Fibroblast of lung (primary cell): ENCODE measurements at places on chromosomes 4 and X.

GRCh38 chr4:156676116-156676851 lies 295.3 kb downstream of the PDGFC start:
- peak; percentile 49 for DNase-seq
- H3K4me1 ChIP-seq: no peaks in the 10 kb centered on the region
- no peak overlapping the region for H3K27ac ChIP-seq
- no peaks in the 10 kb centered on the region for H3K27me3 ChIP-seq

DNA sequence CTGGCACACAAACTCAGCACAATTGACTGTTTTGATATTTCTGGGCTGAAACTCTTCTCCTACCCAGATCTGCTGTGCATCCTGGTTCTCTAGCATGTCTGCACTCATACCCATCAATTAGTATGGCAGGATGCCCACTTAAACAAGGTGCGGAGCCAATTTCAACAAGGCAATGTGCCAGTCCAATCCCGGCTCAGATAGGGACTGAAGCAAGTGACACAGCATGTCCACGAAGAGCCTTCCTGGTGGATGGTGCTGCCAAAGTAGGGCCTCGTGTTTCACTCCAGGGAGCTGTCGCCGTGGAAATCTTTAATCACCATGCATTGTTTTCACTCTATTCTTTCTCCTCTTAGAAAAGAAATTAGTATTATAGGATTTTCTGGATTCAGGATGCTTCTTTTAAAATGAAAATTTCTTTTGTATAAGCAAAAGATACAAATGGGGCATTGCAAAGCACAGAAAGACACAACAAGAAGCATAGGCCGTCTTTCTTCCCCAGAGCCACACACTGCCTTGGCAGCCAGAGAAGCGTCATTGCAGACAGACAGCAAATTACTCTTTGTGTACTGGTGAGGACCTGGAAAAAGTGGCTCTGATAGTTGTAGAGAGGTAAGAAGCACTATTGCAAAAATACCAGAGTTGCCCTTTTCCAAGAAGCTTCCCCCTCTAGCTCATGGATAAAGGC lies 40.6 kb upstream of the LSM6 start:
- H3K27me3 ChIP-seq: no peaks in the 10 kb centered on the region
- DNase-seq: peak; percentile 45
- no peaks in the 10 kb centered on the region for H3K4me1 ChIP-seq
- H3K27ac ChIP-seq: no peak overlapping the region

DNA sequence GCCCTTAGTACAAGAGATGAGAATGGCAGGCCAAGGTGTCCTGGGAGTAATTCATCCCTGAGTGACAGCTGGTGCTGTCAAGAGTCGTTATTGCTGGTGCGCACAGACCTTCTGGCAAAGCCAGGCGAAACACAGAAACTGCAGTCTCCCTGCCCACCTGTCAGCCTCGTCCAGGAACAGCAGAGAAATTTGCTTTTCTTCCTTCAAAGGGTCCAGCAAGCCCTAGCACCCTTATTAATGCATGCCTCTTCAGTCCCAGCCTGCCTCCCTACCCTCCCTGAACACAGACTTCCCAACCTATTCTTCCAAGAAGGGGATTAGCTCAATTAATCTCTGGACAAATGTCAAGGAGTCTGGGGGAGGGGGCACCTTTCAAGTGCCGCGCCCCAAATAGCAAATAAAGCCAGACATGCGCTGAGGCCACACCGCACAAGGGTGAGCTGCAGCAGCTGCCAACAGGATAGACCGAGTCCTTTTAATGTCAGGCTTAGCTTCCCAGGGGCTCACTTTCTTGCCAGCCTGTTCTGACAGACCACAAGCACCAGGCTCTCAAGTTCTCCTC lies 250.7 kb upstream of the RASGEF1B start:
- no peak overlapping the region for H3K4me3 ChIP-seq
- DNase-seq: no peak
- H3K4me1 ChIP-seq: no peaks in the 10 kb centered on the region
- H3K27me3 ChIP-seq: no peaks in the 10 kb centered on the region

DNA sequence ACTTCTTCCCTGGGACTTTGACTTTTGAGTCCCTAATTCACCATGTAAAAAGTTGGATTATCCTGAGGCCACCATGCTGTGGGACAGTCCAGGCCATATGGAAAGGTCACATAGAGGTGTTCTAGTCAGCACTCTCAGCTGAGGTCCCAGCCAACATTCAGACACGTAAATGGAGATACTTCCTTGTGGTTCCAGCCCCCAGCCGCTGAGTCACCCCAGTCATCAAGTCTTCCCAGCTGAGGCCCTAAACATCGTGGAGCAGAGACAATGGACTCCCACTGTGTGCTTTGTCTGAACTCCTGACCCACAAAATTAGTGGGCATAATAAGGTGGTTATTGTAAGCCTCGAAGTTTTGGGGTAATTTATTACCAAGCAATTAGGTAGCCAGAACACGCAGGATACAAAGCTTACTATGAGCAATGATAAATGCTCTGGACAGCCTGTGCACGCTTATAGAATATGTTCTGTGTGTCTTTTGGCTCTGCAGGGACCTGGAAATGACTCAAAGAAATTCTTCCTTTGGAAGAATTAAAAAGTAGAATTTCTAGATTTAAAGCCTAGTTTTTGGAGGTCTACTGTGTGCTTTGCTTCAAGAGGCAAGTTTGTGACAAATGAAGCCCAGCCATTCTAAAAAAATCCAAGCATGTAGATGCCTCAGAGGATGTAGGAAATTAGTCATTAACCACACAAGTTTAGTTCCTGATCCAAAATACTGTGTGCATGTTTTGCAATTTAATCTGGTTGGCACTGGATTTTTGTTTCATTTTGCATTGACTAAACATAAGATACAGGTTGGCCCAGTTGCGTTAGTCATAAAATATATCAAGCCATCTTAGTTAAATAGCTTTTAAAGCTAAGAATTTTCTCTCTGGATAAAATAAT lies 33.2 kb upstream of the SLC9A7 start:
- H3K4me1 ChIP-seq: peaks cover 5% of the 10 kb centered on the region
- DNase-seq: peak; percentile 91
- H3K27ac ChIP-seq: peak overlapping the region; percentile 89
- H3K4me3 ChIP-seq: no peak overlapping the region
- no peaks in the 10 kb centered on the region for H3K27me3 ChIP-seq

GRCh38 chr4:26337612-26338011 lies 16.8 kb downstream of the RBPJ start:
- no peak for DNase-seq
- no peaks in the 10 kb centered on the region for H3K27me3 ChIP-seq
- no peak overlapping the region for H3K4me3 ChIP-seq
- H3K4me1 ChIP-seq: peaks cover 10% of the 10 kb centered on the region

DNA sequence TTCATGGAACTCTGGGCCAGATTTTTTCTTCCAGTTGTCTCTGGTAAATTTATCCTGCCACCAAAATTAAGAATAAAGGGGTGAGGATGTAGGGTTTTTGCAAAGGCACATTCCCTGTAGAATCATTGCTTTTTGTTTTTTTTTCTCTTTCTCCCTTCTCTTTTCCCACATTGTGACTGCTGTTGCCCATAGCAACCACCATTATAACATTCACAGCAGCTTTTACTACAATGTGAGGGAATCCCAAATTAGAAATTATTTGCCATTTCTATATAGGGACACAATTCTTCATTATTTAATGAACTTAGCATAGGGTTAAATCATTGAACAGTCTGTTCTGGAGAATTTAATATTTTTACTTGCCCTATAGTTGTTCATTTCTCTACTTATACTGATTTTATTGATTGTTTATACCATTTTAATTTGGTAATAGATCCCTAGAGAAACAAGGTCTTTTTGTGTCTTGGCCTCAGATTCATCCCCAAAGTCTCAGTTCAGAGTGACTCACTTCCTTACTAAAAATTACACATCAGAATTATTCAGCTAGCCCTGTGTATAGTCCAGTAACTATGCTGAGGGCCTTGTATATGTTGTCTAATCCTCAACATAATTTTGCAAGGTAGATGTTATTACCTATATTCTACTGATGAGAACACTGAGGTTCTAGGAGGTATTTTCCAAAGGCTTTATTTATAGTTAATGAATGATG lies 80.8 kb upstream of the ANK2 start:
- peak; percentile 27 for DNase-seq
- no peak overlapping the region for H3K27ac ChIP-seq
- no peaks in the 10 kb centered on the region for H3K4me1 ChIP-seq
- H3K4me3 ChIP-seq: no peak overlapping the region

DNA sequence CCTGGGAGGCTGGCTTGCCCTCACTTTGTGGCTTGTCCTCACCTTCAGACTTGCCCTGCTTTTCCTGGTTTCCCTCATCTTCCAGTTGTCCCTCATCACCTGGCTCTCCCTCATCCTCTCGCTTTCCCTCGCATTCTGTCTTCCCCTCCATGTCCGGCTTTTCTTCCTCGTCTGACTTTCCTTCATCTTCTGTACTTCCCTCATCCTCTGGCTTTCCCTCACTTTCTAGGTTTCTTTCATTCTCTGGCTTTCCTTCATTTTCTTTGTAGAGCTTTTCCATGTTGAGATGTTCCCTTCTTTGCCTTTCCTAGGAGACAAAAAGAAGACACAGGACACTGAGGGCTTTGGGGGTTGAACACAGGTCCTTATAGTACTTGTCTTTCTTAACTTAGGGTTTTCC lies 2.3 kb downstream of the TCEAL5 start:
- H3K27me3 ChIP-seq: peaks cover 20% of the 10 kb centered on the region
- no peak overlapping the region for H3K4me3 ChIP-seq
- no peaks in the 10 kb centered on the region for H3K36me3 ChIP-seq

DNA sequence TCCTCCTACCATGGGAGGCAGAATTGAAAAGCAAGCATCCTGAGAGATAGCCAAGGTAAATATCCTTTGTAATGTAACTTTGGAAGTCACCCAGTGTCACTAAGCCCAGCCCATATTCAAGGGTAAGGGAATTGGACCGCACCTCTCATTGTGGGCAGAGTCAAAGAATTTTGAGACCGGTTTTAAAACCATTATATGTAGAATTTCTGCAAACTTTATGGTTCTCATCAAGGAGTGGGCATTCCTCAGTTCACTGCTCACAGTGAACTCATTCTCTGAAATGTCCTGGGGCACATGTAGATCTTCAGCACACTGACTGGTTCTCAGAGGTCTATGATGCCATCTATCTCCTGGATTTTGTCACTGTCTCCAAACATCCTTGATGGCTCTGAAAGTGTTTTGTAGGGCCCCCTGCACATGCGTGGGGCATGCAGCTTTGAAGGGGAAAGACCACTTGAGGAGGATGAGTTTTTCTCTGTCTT lies 35.3 kb upstream of the CHRNA9 start:
- H3K27ac ChIP-seq: no peak overlapping the region
- no peaks in the 10 kb centered on the region for H3K4me1 ChIP-seq
- H3K4me3 ChIP-seq: no peak overlapping the region
- no peaks in the 10 kb centered on the region for H3K36me3 ChIP-seq

DNA sequence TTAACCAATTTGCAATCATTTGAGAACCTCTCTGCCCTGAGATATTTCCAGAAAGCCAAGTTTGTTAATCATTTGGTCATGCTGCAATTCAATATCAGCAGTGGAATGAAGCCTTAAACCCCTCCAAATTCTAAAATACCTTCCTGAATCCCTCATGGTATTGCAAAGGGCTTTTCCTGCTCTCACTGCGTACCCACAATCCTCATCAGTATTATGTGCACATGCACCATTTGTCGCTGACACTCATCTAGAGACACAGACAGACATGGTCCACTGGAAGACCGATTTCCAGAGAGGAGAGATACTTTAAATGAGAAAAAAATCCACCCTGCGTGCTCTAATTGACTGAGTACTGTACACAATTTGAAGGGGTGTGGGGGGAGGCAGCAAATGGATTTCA lies 104.4 kb downstream of the GPC3 start:
- no peaks in the 10 kb centered on the region for H3K4me1 ChIP-seq
- no peaks in the 10 kb centered on the region for H3K27me3 ChIP-seq
- H3K4me3 ChIP-seq: no peak overlapping the region
- H3K27ac ChIP-seq: no peak overlapping the region
- DNase-seq: no peak

GRCh38 chrX:7028246-7028645 lies 119.3 kb upstream of the STS start:
- no peaks in the 10 kb centered on the region for H3K27me3 ChIP-seq
- H3K36me3 ChIP-seq: no peaks in the 10 kb centered on the region
- H3K4me3 ChIP-seq: no peak overlapping the region
- no peaks in the 10 kb centered on the region for H3K4me1 ChIP-seq
- H3K27ac ChIP-seq: no peak overlapping the region

- H3K4me1 ChIP-seq: peaks cover 12% of the 10 kb centered on the region
- DNase-seq: peak; percentile 96
- peak overlapping the region; percentile 53 for H3K27ac ChIP-seq
- no peak overlapping the region for H3K4me3 ChIP-seq
- H3K36me3 ChIP-seq: no peaks in the 10 kb centered on the region
Observed at GRCh38 chr4:169229571-169230028, 41.2 kb downstream of the SH3RF1 start.

DNA sequence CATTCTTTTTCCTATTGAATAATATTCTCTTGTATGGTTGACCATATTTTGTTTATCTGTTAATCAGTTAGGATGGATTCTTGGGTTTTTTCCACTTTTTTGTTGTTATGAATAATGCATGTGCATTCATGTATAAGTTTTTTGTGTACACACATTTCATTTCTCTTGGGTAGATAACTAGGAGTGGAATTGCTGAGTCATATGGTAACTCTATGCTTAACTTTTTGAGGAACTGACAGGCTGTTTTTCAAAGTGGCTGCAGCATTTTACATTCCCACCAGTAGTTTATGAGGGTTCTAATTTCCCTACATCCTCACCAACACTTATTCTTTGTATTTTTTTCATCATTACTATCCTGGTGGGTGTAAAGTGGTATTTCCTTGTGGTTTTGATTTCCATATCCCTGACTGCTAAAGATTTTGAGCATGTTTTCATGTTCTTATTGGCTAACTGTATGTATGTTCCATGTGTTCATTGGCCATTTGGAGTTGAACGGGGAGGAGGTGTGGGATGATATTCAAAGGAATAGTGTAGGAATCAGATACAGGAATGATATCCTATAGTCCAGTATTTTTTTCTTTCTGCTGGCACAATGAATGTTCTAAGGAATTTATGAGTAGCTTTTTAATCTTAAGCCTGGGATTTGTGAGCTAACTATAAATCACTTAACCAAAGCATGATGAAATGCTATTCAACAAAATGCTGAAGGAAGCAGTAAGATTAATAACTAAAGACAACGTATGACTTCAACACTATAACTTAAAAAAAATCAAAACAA lies 114.3 kb downstream of the AMELX start:
- H3K4me1 ChIP-seq: no peaks in the 10 kb centered on the region
- no peak overlapping the region for H3K4me3 ChIP-seq
- H3K36me3 ChIP-seq: no peaks in the 10 kb centered on the region
- DNase-seq: peak; percentile 60
- no peaks in the 10 kb centered on the region for H3K27me3 ChIP-seq
- H3K27ac ChIP-seq: no peak overlapping the region

DNA sequence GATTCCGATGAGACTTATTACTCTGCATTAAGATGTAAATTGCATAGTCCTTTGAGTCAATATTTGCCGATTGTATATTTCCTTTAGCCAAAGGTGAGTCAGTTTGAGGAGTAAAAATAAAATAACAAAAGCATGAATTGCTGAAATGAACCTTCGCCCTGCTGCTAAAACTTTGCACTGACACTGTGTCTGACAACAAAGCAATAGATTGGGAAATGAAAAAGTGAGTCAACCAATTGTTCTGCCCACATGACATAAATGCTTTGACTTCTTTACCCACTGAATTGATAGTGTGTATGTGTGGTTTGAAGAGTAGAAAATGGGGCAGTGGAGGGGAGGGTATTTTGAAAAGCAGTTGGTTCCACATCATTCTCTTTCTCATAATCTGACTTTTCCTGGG lies 88.4 kb upstream of the AFF2 start:
- H3K4me1 ChIP-seq: no peaks in the 10 kb centered on the region
- H3K27ac ChIP-seq: no peak overlapping the region
- no peak overlapping the region for H3K4me3 ChIP-seq
- H3K27me3 ChIP-seq: no peaks in the 10 kb centered on the region

GRCh38 chr4:85210353-85210752 lies 243.9 kb upstream of the WDFY3 start:
- no peaks in the 10 kb centered on the region for H3K36me3 ChIP-seq
- no peak overlapping the region for H3K4me3 ChIP-seq
- no peak for DNase-seq
- H3K27ac ChIP-seq: no peak overlapping the region
